ENCODE measurements at places on chromosomes 6 and 20. TPM values are rescaled to one million over a fixed set of nuclear protein-coding genes. Genes with fewer than 3 reads are reported as not detected.

- H3K27ac ChIP-seq = no peak overlapping the region
- H3K27me3 ChIP-seq = no peaks in the 10 kb centered on the region
- H3K4me3 ChIP-seq = no peak overlapping the region
- DNase-seq = no peak
- H3K36me3 ChIP-seq = peaks cover 4% of the 10 kb centered on the region
Observed at GRCh38 chr6:137928286-137928685, 61.2 kb downstream of the TNFAIP3 start.

- no peaks in the 10 kb centered on the region for H3K4me1 ChIP-seq
- no peaks in the 10 kb centered on the region for H3K27me3 ChIP-seq
- no peak overlapping the region for H3K27ac ChIP-seq
- no peaks in the 10 kb centered on the region for H3K36me3 ChIP-seq
Observed at GRCh38 chr20:9206486-9206885, 137.6 kb downstream of the PLCB4 start.

DNA sequence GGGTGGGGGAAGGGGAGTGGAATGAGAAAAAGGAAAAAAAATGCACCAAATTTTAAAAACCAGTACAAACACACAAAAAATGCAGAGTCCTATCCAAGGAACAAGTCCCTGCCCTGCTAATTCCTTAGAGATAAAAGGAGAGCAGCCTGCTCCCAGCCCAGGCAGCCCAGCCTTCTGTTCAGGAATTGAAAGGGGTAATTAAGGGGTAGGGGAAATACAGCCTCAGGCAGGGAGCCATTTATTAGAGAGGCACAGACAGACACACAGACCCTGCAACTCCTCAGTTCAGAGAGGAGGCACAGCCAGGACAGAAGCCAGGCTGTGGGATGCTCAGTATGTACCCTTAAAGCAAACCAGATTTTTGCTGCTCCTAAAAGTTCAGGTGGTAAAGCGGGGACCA is 137.2 kb downstream of the EYA2 start:
- no peaks in the 10 kb centered on the region for H3K4me1 ChIP-seq
- no peaks in the 10 kb centered on the region for H3K36me3 ChIP-seq
- no peak for DNase-seq
- H3K27ac ChIP-seq = no peak overlapping the region
- H3K4me3 ChIP-seq = no peak overlapping the region

Gene EGFL8
- 20.2 TPM for total RNA-seq

Gene UBD
- total RNA-seq = 82.8 TPM

Gene EDN3
- not detected for total RNA-seq

Gene SEMG1
- total RNA-seq = 0.21 TPM
